ENCODE measurements at places on chromosomes 4 and X.
A peak's percentile ranks its signal among the peaks of the same experiment; 100 is the strongest.

DNA sequence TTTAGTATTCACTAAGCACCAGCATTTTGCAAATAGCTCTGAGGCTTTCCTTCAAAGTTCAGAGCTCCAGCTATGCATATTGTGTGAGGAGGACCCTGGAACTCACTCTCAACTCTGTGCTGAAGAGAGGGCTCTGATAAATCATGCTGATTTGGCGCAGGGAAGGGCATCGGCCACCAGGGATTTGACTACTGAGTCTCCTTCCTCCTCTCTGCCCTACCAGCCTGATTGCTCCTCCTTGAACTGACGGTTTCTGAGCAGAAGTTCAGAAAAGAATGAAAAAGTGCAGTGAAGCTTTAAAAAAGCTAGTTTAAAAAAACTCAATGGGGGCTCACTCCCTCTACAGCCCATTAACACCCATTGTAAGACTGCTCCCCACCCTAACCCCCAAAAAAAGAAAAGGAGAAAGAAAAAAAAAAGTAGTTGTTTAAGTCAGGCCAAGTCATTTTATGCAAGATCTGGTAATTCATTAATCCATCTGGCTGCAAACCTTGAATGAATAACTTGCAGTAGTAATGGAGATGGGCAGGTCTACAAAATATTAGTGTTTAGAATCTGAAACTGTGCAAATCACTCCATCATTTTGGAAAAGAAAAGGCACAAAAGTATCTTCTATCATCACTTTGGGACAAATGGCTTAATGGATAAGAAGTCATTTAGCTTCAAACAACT, 13.3 kb downstream of the PPARGC1A start:
- no peak for DNase-seq

GRCh38 chr4:121760205-121760604, 4.8 kb downstream of the SMIM43 start:
- DNase-seq, result no peak

GRCh38 chrX:125384867-125385266, 65.2 kb downstream of the TEX13C start:
- DNase-seq, result no peak

GRCh38 chr4:155207534-155208257, 740 bp upstream of the NPY2R start:
- peak; percentile 7 for DNase-seq

- no peak for DNase-seq
These were observed 43.7 kb downstream of the SMAD1 start for GRCh38 chr4:145525291-145525740.

DNA sequence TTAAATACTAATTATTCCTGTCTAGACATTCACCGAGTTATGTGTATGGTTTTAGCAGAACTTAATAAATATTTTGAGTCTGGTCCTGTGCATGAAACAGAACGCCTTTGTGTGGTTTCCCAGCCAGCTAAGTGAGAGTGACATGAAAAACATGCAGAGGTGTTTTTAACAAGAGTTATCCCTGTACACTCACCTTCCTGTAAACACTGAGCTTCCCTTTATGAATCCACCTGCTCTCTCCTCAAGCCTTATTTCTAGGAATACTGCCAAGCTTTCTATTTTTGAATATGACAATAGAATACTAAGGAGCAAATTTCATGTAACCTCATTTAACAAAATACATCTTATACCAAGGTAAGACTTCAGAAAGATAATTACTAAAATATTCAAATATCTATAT, 270.3 kb upstream of the CTSO start:
- DNase-seq, result no peak

DNA sequence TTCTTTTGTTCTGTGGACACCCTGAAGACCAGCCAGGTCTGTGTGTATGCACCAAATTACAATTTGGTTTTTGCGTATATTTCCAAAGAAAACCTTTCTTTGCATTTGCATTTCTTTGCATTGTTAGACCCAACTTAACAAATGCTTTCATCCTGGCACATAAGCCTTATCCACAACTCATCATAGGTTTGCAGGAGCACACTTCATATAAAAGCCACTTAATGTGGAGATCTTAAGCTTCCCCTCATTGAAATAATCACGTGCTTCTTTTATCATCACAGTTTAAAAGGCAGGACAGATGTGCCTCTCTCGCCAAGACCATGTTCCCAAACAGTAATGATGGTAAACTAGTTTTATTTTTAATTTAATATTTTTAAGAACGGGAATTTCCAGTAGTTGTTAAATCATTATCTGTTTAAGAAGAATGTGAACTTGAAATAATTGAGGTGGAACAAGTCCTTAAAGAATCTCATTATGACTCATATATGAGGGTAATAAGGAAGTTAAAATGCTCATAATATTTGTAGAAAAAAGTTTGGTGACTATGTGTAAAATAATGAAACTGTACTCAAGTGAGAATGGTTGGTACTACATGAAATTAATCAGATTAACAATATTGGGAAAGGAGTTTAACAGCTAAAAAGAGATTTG, 65.5 kb downstream of the GLRA3 start:
- no peak for DNase-seq

- DNase-seq, result peak; percentile 72
These were observed 225.2 kb upstream of the DKK2 start for GRCh38 chr4:107261241-107261874.

- peak; percentile 45 for DNase-seq
These were observed 6.9 kb upstream of the HELT start for GRCh38 chr4:185011408-185011807.

DNA sequence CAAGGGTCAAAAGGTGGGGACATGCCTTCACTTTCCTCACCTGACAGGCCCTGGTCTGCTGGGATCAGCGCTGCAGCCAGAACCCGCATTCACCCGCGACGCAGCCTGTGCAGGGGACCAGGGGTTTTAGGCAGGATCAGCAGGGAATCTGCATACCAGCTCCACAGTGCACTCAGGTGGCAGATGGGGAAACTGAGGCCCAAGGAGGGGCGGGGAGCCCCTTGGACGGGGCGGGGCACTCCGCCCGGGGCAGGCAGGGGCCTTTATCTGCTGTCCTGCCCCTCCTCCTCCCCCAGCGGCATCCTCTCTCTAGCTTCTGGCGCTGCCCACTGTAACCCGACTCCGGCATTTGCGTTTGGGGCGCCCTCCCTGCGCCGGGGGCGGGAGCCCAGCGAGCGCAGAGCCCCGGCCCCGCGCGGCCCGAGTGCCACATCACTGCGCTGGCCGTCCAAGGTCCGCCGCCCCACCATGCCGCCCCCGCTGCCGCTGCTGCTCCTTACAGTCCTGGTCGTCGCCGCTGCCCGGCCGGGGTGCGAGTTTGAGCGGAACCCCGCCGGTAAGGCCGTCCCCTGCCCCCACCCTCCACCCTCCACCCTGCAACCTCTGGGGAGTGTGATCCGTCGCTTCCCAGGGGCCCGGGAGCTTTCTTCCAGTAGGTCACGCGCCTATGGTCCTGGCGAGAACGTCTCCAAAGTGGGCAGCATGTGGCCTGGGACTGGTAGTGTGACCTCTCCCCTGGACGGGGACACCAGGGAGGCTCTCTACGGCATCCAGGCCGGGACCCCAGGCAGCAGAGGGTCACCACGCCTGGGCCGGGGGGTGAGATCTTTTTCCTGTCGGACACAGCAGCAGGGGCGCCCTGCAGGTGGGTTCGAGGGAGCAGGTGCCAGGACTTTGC, at the start of gene CPZ:
TSS of gene CPZ (plus strand) at position 400 of the 898 bp plus-strand sequence. CDS start at position 469, 69 bp downstream.
- DNase-seq, result no peak

DNA sequence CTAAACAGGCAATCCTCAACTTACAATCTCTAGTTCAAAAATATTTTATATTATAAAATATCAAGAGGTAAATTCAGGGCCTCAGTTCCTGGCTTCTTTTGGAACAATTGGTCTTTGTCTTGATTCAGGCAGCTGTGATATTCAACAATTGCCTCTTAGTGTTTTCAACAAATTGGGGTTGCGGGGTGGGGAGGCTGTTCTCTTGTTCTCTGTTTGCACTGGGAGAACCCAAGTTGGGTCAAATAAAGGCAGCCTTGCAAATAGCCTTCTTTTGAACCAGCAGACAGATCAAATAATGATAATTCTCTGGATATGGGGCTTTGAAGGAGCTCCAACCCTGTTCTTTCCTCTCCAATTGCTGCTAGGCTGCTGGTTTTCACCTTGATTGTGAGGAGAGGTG, 142.5 kb downstream of the COL4A5 start:
- no peak for DNase-seq
